GM04503 (cell line): ENCODE measurements at places on chromosomes 5 and 9.

DNA sequence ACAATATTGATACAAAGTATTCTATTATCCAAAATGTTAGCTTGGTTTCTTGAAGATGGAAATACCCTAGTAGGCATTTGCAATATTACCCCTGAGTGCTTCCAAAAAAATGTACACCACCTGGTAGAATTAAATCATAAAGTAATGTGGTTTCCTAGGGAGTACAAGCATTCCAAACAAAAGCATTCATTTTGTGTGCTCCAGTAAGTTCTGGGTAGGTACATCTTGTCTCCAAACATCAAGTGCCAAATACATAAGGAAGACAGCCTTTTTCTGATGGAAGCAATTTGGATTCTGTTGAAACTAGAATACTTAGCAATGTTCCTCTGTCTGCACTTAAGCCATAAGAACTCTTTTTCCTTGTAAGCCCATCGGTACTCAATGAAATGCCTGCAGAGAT lies 73.1 kb upstream of the IL7R start:
- DNase-seq = no peak

- DNase-seq = no peak
These were observed 62.3 kb downstream of the CXXC5 start for GRCh38 chr5:139710319-139711066.

- no peak for DNase-seq
These were observed 62.8 kb upstream of the ZFAND5 start for GRCh38 chr9:72427801-72428200.

DNA sequence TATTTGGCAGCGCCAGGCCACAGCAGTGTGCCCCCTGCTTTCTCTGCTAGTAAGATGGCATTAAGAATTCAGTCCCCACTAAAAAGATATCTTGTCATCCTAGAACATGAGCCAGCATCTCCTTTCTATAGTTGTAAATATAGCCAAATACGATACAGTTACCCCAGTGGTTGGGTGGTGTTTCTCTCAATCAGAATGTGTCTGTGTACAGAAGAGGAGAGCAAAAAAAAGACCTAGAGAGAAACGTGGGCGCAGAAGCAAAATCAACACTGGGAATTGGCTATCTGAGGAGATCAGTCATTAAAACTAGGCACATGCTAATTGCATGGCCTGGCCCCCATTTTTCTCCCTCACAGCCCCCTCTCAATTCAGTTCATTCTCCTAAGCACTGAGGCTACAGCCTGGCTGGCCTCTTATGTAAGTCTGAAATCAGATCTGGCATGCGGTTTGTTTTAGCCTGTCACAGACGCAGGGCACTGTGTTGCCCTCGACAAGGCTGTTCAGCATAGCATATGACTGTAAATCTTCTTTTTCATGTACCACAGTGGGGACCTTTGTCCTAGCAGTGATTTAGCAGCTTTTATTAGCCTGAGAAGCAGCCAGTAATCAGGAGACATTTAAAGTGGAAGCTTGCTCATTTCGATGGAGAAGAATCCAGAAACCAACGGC lies 57.8 kb downstream of the RORB start:
- DNase-seq = no peak

DNA sequence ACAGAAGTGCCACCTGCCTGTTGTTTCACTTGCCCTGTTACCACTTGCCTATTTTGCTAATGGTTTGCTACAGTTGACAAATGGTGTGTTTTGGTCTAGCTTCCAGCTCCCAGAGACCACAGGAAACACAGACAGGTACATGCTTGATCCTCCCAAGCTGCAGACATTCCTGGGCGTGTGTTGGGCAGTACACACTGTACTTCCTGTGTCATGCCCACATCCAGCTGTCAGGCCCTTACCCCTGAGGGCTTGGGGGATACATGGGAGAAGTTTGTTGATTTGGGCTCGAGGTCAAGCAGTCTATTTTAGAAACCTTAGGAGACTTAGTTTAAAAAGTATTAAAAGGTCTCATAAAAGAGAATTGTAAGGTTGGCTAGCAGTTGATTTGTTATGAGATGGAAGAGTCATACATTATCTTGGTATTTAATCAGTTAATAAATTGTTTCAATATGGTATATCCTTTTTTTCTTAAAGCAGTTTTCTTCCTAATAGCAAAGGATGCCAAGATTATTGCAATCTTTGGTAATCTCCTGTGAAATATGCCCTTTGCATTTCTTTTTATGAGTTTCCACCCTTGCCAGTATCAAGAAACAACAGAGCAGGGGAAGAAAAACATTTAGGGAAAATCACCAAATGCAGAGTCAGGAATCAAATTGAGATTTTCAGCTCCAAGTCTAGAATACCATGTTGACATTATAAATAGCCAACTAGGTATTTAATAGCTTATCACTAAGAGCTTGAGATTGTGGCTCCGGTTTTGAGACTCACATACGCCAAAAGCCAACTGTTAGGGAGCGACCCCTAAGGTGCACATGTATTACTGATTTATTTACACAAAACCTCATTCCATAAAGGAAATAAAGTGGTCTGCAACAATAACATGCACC lies 52.3 kb upstream of the CD180 start:
- no peak for DNase-seq

DNA sequence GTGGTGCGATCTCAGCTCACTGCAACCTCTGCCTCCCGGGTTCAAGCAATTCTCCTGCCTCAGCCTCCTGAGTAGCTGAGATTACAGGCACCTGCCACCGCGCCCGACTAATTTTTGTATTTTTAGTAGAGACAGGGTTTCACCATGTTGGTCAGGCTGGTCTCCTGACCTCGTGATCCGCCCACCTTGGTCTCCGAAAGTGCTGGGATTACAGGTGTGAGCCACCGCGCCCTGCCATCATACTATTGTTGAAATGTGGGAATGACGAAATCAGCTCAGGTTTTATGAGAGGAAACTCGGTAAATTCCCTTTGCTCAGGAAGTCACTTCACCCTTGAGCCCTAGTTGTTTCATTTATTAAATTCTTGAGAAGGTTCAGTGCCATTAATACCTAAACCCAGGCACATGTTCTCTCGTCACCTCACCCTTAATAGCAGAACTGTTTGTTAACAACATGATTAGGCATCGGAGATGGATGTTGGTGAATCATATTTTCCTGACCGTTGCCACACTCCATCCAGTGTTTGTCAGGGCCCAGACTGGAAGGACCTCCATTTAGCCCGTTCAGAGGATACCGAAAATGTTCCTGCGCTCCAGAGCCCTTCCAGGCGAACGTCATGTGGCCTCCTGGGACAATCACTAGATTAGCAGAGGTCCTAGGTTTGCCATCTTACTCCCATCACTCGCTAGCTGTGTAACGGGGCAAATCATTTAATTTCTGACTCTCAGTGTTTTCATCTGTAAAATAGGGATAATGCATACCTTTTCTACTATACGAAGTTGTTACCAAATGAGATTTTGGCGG lies 20.0 kb upstream of the CREBRF start:
- DNase-seq = no peak

DNA sequence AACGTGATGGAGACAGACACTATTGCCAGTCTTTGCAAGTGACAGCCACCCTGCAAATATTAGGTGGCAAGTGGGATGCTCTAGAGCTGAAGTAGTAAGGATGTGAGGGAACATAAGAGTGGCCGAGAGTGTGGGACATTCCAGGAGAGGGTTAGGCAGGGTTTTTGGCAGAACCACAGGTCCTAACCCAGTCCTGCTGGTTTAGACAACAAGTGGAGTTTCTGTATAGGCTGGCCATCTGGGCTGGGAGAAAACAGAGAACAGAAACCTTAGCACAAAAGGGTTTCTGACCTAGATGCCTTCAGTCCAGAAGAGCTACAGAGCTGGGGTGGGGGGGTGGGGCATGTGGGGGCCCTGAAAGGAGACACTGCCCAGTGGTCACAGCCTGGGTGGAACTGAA lies 107.4 kb downstream of the TMEM174 start:
- no peak for DNase-seq

- no peak for DNase-seq
These were observed 82.5 kb downstream of the SPRY4 start for GRCh38 chr5:142242272-142242671.

GRCh38 chr9:31210978-31211570 lies 1173.4 kb upstream of the ACO1 start:
- no peak for DNase-seq

DNA sequence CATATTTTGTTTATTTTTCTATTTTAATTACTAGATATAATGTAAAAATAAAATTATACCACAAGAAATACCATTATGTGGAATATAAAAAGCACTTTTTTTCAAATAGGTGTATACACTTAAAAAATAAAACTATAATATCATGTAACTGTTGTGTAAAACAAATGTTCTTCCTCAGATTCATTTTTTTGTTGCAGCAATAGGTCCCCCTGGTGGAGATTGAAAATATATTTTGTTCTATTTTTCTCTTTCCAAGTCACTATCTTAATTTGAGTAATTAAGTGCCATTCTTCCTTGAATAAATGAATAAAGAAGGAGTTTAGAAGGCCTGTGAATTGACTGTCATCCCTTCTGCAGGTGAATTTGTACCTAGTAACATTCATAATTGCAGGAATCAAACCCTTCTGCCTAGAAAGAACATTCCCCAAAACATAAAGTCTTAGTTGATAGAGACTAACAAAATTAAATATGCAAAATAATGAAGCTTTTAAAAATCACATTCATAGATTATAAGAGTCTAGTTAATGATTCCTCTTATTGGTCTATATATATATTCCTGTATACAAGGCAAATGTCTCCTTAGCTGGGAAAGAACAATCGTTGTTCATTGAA lies 23.4 kb downstream of the CETN3 start:
- no peak for DNase-seq

- no peak for DNase-seq
These were observed 75.2 kb downstream of the F2RL2 start for GRCh38 chr5:76547891-76548524.

DNA sequence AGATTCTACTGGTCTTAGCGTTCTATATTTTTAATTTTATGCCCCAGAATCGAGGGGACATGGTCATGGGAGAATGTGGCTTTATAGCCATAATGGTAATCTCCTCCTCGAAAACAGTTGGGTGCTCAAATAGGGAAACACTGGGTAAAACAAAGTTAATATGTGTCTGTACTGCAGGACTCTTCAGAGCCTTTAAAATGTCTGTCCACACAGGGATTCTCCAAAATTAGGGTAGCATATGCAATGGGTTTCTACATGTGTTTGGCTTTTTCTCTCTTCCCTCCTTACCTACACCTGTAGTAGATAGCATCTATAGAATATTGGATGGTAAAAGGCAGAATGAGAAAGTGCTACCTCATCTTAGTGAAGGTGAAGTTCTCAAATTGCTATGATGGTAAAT lies 130.0 kb upstream of the NR3C1 start:
- DNase-seq = no peak

DNA sequence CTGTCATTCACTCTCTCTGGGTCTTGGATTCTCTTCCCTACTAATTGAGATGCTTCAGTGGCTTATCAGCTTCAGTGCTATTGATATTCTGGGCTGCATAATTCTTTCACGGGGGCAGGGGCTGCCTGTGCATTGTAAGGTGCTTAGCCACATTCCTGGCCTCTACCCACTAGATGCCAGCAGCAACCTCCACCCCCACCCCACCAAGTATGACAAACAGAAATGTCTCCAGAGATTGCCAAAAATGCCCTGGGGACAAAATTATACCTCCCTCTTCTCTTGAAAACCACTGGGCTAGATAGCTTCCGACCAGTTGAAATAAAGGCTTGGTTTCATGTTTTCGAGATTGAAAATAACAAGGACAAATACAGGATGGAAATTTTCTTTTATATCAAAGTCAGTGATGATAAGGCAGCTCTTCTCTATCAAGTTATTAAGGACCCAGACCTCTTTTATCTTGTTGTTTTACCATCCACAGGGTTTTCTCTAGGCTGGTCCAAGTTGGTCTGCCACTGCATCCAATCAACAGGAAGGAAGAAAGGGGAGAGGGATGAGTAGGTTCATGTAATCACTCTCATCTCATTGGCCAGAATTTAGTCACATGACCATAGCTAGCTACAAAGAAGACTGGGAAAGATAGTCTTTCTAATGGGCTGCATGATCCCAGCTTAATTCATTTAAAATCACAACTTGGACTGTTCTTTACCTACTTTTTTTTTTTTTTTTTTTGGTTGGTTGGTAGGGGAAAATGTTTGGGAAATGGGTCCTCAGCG lies 92.1 kb upstream of the RANBP3L start:
- DNase-seq = no peak

DNA sequence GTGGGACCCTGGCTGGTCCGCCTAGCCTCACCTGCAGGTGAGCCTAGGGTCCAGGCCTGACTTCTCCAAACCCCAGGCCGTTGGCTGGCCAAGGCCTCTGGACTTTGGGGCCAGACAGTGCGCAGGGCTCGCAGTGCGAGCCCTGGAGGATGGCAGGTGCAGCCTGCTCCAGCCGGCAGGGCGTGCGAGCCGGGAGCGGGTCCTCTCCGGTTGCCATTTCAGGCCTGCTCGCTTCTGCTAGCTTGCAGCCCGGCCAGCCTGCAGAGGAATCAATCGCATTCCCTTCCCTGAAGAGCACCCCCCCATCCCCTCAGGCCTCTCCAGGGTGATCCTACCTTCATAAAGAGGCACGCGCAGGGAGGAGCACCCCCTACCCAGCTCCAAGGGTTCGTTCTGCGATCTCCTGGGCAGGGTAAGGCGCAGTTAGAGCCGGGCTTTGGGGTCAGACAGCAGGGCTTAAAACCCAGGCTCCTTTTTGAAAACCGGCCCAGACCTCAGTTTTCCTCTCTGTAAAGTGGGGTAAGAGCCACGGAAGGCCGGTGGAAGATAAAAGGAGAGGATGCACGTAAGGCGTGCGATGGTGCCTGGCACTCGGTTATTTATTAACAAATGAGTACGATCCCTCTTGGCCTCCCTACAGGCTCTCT lies 6.2 kb downstream of the BARHL1 start:
- DNase-seq = no peak

DNA sequence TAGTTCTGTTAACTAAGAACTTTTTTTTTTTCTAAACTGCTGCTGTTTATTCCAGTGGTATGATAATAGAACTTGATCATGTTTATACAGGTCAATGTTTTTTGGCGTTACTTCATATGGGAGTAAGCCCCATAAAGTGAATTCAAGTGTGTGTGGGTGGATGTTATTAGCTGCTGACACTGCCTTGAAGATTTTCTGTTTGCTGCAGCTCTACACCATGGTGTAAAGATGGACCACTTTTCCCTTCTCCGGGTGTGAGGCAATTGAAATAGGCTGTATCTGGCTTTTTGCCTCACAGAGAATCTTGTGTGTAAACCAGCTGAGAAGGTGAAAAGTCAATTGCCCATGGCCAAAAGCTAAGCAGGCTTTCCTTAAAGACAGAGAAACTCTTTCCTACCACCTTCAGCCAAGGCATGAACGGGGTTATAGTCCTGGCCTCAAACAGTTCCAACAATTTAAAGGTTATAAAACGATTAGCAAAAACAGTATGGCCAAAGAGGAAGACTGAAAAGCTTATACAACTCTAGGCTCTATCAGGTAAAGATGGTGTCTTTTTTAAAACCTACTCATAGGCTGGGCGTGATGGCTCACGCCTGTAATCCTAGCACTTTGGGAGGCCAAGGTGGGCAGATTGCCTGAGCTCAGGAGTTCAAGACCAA lies 33.9 kb upstream of the ABCA1 start:
- no peak for DNase-seq

DNA sequence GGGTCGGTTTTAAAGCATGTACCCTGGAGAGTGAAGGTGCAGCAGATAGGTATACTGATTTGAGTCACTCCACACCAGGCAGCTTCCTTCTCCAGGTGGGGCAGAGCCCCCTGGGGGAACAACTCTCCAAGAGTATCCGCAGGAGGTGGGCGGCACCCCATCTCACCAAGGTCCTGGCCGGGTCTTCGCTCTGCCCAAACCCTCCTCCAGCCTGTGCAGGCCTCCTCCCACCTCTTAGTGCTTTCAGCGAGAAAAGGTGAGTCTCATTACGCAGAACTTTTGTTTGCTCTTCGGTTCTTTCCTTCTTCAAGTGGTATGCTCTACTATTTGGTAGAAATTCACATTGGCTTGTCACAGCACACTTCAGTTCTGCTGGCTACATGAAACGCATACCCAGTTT lies 13.7 kb downstream of the SPACA9 start:
- DNase-seq = no peak
